Stomach (tissue), 19 donors: ENCODE measurements at places on chromosomes 5 and 9. TPM values are rescaled to one million over a fixed set of nuclear protein-coding genes. Genes with fewer than 3 reads are reported as not detected.

The SMIM33 gene
- 0.87 TPM for total RNA-seq

DNA sequence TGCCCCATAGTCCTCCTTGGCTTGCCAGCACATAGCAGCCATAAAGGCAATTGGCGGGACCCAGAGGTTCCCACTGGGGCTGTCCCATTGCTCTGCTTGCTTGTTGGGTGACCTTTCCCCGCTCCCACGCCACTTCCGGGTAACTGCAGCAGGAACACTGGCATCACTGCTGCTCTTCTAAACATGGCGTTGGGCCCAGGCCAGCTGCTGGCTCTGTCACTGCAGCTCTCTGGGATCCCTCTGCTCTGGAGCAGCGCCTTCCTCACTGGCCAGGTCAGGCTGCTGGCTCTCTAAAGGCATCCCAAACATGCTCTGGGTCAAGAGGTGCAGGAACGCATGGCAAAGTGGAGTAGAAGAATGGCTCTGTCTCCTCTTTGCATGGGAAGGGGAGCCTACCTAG lies 92.9 kb downstream of the DRD1 start:
- no peak for DNase-seq

GRCh38 chr9:109868722-109869121 lies 88.7 kb downstream of the PALM2AKAP2 start:
- no peak for DNase-seq

GRCh38 chr9:75455444-75455921 lies 367.2 kb downstream of the OSTF1 start:
- DNase-seq: no peak

GRCh38 chr5:158492841-158493242 lies 606.9 kb downstream of the EBF1 start:
- DNase-seq: no peak

- no peak for DNase-seq
These were observed 55.2 kb downstream of the TRIP13 start for GRCh38 chr5:947626-948471.

DNA sequence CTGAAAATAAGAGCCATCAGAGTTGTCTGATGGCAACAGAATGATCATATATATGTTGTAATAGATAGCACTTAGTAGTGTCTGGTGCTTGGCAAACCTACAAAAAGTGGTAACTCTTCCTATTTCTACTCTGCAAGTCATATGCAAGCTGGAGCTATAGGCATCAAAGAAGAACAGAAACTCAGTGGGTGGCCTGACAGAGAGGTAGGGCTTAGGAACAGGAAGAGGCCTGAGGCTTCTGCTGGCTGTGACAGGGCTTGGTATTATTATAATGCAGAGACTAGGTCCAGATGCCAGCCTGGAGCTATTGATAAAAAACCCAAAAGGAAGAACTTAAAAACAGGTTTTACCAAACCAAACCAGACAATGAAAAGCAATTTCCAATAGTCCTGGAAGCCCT lies 4.4 kb upstream of the DIAPH1 start:
- no peak for DNase-seq

DNA sequence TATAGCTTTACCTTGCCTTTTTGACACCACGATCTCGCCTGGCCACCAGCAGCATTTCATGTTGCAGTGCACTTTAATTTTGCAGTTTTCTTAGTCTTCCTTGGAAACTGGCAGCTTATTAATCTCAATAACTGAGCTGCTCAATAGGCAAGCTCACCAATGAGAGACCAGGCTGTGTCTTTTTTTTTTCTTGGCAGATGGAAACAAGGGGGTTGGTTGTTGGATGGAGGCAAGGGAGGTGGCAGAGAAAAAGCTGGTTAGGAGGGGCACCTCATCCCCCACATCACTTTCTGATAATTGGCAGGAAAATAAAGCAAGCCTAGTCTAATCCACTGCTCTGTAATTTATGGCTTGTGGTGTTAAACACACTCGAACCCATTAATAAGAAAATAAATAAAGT lies 324.5 kb upstream of the WWC1 start:
- DNase-seq: no peak

DNA sequence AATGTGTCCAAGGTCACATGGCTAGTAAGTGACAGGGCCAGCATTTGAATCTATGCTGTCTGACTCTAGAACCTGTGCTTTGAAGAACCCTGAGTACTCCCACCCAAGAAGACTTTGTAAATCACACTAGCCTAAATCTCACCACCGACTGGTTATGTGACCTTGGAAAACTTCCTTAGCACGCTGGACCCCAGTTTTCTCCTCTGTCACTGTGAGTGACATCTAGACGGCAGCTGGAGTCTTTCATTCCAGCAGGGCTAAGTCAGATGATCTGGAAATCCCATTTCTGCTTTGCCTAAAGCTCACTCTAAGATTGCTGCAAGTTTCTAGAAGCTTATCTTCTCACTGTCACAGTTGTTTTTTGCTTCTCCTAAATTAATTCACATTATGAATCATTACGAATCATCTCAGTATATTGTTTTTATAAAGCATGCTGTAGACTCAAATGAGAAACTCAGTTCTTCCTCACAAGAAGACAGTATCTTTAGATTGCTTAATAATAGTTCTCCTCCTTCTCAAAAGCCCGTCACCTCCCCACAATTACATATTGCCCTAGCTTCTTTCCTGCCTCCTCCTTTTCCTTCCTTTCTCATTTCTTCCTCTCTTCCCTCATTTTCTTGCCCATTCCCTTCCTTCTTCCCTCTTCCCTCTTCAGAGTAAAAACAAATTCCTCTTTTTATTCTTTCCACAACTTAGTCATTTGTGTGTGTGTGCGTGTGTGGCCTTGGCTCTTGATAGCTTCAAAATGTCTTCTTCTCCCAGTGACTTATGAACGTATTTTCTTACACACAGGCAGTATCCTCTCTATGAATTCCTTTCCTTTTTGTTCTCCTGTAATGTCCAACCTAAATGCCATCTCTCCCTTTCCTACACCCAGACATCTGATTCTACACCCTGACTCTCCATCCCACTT lies 16.8 kb downstream of the ALDOB start:
- DNase-seq: no peak
